Pancreas (tissue), 10 donors: ENCODE measurements at places on chromosomes 3 and 15. TPM values are rescaled to one million over a fixed set of nuclear protein-coding genes. Genes with fewer than 3 reads are reported as not detected.
A peak's percentile ranks its signal among the peaks of the same experiment; 100 is the strongest.

SLC6A11 gene
- total RNA-seq = 0.17 TPM

THAP10 gene
- total RNA-seq = 0.69 TPM

CHDH gene
- 19.5 TPM for total RNA-seq

ACAN gene
- total RNA-seq = 0.14 TPM

EFCC1 gene
- total RNA-seq = 0.79 TPM

GABRB3 gene
- 5.0 TPM for total RNA-seq

NR1I2 gene
- total RNA-seq = 0.12 TPM

ZNF385D gene
- 0.94 TPM for total RNA-seq

GOLGA8R gene
- total RNA-seq = 2.4 TPM

DNA sequence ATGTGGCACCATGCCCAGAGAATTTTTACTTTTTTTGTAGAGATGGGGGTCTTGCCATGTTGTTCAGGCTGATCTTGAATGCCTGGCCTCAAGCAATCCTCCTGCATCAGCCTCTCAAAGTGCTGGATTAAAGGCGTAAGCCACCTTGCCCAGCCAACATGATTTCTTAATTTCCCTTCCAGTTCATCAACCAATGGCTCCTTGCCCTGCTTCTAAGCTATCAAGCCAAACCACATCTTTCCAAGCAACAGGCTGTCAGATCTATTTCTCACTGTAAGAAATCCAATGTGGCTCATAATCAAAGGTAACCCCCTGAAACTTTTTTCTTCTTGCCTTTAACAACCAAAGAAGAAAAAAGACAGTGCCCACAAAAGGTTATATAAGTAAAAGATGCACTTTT, 204.2 kb upstream of the ICE2 start:
- no peak for DNase-seq

GRCh38 chr3:126082362-126083137, 1.4 kb downstream of the SLC41A3 start:
- no peak for DNase-seq

GRCh38 chr15:98614681-98615080, 33.7 kb upstream of the IGF1R start:
- DNase-seq = no peak

DNA sequence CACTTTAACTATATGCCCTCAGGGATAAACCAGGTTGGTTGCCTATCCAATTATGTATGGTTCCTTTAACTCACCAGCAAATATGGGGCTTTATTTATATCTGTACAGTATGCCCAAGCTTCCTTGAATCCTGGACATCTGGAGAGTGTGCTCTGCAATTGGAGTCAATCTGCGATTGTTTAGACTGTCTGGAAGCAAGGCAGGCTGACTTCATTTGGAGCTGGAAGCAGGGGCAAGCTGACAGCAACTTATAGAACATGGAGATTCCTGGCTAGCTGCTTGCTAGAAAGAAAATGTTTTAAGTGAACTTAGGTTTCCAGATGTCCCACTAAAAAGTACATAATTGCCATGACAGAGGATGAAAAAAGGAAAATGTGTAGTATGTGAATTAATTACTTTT, 63.7 kb upstream of the TPRG1 start:
- DNase-seq = no peak

GRCh38 chr15:66789029-66790025, 87.3 kb downstream of the SMAD6 start:
- DNase-seq = no peak

DNA sequence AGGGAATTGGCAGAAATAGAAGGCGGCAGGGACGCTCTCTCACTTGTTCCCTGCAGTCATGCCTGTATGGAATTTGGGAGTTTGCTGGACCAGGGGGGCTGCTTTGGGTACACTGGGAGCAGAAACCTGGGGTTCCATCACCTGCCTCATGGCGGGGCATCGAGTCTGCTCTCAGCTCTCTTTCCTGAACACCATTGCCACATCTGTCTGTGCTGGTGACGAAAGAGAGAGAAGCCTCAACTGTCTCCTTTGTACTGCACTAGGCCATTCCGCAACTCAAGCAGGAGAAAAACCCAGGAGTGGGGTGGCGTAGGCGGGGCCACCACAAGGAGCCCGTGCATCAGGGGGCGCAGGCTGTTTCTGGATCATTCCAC, 14.0 kb downstream of the TMEM158 start:
- no peak for DNase-seq

DNA sequence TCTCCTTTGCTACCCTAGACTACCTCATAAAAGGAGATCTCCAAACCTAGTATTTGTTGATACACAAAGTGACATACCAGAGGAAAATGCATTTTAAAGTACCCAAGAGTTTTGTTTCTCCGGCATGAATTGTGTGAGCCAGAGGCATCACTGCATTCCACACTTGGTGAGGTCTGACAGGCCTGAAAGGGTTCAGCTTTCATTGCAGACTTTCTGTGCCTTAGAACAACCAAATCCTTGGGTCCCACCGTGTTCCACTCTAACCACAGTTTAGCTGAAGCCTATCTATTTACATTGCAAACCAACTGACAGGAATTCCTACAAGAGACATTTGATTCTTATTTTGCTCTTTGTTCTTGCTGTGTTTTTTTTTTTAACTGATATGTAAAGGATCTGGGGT, 21.0 kb upstream of the EID1 start:
- no peak for DNase-seq

DNA sequence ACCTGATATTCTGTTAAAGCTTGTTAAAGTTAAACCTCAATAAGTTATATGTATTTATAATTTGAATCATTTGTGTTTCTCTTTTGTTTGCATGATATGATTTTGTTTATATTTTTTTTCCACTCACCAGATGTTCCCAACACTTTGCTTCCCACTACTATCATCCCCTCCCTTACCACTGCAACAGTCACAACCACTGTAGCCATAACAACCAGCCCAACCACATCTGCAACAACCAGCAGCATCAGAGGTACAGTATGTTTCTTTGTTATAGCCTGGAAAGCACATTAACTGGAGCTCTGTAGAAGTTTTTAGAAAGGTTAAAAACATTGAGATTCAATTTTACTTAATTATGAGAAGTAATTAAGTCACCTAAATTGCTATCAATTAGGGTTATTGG, 1011.9 kb downstream of the VGLL3 start:
- DNase-seq = no peak

- no peak for DNase-seq
Observed at GRCh38 chr15:101022876-101023275, 103.7 kb downstream of the LRRK1 start.

DNA sequence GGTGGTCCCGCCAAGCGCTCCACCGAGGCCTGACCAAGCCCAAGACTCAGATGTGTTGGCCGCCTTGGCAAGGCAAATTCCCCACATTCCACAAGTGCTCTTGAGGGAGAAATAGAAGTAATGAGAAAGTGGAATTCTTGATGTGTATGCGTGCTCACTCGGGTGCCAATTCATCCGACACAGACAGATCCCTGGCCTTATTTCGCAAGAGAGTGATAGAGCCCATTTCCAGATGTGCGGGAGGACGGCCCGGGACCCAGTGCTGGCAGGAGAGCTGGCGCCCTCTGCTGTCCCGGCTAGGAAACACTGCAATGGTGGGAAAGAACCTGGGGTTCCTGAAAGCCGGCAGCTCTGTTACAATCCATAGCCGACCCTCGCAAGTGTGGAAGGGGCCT, 76.0 kb downstream of the HMG20A start:
- peak; percentile 58 for DNase-seq

- no peak for DNase-seq
Observed at GRCh38 chr15:48966595-48967301, 3.0 kb upstream of the SHC4 start.

GRCh38 chr3:54349231-54349652, 226.9 kb downstream of the CACNA2D3 start:
- DNase-seq = no peak

DNA sequence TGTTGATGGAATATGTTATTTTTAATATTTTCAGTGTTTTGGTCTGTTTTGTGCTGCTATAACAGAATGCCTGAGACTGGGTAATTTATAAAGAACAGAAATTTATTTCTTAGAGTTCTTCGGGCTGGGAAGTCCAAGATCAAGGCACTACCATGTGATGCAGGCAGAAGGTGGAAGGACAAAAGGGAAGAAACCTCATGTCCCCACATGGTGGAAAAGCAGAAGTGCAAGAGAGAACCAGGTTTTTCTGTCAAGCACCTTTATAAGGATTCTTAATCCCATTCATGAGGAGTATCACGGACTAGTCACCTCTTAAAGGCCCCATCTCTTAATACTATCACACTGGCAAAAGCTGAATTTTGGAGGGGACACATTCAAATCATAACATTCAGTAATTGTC, 57.9 kb upstream of the EPHB3 start:
- no peak for DNase-seq

DNA sequence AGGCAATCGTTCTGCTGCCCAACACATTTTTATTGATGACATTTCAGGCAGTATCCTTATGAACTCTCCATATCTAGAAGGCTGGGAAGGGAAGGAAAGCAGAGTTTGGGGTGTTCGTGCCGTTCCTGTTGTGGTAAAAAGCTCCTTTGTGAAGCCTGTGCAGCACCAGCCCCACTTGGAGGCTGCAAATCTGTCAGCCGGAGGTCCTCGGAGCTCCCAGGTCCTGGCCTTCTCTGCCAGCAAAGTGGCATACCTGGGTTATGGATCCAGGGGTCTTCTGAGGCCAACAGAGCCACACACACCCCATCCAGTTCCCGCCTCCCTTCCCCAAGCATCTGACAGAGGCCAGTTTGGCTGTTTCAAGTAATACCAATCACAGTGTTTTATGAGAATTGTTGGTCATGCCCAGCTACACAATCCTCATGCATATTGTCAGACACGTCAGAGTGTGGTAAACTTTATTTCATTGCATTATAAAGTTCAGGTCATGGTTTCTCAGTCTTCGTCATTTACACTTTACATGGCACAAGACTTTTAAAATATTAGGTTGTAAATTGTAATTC, 15.9 kb upstream of the USP3 start:
- DNase-seq = no peak

DNA sequence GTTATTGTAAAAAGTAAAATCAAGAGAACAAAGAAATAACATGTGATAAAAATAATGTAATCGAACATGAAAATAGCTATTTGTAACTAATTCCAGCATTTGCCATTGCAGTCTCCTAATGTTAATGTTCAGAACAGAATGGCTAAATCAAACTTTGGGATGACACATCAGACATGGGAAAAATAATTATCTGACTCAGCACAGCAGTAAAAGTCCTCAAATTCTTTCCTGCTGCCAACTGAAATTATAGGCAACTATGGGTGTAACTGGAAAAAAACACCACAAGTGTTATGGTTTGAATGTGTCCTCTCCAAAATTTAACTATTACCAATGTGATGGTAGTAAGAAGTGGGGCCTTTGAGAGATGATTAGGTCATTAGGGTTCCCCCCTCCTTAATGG, 446.7 kb downstream of the C3orf38 start:
- no peak for DNase-seq

DNA sequence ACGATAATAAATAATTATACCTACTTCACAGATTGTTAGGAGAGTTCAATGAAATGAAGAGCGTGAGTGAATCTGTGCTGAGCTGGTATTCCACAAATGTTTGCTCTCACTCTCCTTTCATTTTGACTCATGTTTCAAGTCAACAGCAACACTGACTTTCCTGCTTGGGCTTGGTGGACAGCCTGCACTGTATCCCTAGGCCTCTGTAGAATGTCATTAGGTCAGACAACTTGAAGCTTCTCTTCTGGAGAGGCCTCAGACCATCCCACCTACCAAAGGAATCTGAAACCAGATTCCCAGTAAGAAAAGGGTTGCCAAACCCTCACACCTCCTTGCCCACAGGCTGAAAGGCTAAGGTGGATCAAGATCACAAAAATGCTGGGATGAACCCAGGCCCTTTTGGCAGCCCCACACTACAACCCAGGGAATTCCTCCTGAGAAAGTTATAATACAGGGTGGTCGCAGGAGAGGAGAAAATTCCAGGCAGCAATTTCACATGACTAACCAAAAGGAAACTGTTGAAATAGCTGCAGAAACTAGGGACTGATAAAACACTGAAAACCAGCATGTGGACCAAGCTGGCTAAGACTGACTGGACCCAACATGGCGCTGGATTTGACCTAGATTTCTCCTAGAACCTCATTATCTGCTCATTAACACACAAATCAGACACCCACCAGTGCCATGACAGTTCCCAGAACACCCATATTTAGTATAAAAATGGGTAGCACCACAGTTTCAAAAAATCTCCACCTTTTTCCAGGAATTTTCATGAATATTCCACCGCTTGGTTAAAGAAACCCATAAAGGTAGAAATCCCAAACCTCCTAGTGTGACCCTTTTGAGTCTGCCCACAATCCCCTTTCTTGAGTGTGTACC, 57.0 kb upstream of the ZNF148 start:
- DNase-seq = no peak

GRCh38 chr15:74411686-74412085, 22.1 kb downstream of the SEMA7A start:
- no peak for DNase-seq

GRCh38 chr3:62203152-62203551, 170.2 kb downstream of the FEZF2 start:
- no peak for DNase-seq

- no peak for DNase-seq
Observed at GRCh38 chr3:109480014-109480413, 142.7 kb upstream of the DPPA4 start.

DNA sequence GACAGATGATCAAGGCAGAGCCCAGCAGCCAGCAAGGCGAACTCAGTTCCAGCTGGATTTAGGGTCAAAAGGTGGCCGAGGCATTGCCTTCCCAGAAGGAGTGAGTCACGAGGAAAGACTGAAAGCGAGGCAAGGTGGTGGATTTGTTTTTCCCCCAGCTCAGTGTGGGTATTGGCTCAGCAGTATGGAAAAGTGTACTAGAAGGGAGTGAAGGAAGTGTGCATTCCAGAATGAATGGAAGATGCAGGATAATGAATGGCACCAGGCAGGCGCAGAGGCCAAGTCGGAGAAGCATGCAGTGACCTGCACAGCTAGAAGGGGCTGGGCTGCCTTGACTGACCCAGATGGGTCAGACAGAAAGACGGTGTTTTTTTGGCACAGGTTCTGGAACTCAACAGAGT, 46.3 kb downstream of the FOXP1 start:
- DNase-seq = no peak

DNA sequence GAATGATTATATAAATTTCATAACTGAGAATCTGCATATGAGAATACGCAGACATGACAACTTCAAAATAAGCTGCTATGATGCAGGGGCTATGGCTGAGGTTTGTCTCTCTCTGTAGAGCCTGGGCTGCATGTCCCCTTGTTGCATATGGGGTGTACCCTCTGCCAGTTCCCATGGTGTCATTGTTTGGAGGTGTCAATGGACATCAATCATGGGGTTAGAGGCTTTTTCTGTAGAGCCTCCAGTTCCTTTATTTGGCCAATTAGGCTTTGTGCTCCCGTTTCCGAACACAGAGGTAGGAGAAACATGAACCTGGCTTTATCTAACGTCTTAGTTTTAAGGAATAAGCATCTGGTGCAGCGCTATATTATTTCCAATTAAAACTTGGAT, 77.3 kb upstream of the RARB start:
- DNase-seq = no peak
